ENCODE measurements at places on chromosomes 5 and 9.

GRCh38 chr5:61702784-61703183 lies 370.7 kb downstream of the ZSWIM6 start:
- DNase-seq = no peak

DNA sequence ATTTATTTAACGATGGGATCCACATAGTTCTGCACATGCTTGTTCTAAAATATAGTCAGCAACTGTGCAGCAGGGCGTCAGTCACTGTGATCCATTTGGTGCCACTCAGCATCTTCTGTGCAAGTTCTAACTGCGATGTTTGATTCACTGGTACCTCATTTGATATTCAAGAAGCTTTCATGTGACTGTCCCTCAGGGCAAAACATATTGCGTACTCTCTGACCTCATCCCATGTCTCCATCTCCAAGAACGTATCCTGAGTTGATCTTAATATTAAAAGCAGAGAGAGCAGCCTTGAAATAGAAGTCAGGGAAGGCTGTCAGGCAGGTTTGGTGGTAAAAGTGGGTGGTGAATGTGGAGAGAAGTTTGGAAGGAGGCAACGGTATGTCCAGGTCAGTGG lies 116.5 kb upstream of the ATP10B start:
- DNase-seq = no peak

DNA sequence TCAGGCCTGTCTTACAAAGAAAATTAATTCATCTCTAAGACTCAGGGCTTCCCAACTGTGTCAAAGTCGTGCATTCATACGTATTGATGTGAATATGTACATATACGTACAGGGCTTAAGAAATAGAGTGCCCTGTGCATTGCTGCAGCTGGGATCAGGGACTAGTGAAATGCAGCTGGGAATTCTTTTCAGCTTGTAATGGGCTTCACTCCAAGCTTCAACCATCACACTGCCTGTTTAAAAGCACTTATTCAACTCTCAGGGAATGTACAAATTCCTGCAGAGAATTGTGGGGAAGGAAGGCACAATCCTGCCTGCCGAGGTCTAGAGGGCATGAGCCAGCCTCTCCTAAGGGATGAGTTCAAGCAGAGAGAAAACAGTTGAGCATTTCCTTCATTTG lies 59.6 kb upstream of the MAN2A1 start:
- DNase-seq = no peak

DNA sequence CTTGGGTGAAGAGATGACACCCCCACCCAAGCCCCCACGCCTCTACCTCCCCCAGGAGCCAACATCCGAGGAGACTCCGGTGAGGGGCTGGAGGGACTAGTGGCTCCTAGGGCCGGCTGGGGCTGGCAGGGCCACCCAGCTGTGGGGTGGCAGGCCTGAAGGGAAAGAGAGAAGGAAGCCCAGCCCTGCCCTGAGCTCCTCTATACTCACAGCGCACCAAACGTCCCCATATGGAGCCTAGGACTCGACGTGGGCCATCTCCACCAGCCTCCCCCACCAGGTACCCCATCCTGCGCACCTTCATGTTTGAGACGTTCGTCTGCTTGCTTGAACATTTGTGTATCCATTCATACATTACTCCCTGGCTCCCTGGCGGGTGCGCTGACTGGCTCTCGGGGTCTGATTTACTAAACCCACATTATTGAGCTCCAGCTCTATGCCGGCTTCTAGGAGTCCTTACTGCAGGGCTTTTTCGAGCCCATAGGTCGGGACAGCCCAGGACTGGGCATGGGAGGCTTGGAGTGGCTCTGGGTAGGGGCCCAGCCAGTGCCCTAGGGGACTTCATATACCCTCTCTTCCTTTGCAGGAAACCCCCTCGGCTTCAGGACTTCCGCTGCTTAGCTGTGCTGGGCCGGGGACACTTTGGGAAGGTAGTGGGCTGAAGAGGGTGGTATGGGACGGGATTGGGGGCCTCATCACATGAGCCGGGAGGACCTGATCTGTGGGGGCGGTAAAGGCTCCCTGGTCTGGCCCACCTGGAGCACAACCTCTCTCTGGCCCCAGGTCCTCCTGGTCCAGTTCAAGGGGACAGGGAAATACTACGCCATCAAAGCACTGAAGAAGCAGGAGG lies 9.1 kb downstream of the ZDHHC12 start:
- no peak for DNase-seq

DNA sequence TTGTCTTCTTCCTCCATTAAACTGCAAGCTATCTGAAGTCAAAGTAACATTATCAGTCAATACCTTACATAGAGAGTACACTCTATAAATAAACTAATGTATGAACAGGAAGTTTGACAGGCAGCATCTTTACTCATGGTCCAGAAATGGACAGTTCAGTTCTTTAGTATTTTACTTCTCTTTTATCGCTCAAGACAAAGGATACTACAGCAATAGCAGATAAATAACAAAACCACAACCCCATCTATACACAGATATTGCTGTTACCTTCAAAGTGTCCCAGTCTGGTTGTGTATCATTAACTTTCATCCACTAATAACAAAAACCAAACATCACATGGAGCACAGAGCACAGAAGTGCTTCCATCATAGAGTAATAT lies 46.4 kb downstream of the SEMA5A start:
- no peak for DNase-seq

GRCh38 chr5:132354381-132355139 lies 14.9 kb upstream of the SLC22A5 start:
- DNase-seq = no peak

DNA sequence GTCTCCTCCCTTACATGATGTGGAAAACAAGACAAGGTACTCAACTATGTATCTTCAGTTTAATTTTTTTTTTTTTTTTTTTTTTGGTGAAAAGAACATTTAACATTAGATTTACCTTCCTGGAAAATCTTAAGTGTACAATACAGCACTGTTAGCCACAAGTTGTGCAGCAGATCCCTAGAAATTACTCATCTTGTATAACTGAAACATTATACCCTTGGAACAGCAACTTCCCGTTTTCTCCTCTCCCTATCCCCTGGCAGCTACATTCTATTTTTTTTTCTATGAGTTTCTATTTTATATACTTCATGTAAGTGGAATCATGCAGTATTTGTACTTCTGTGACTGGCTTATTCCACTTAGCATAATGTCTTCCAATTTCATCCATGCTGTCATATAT lies 421.9 kb upstream of the FTMT start:
- no peak for DNase-seq

DNA sequence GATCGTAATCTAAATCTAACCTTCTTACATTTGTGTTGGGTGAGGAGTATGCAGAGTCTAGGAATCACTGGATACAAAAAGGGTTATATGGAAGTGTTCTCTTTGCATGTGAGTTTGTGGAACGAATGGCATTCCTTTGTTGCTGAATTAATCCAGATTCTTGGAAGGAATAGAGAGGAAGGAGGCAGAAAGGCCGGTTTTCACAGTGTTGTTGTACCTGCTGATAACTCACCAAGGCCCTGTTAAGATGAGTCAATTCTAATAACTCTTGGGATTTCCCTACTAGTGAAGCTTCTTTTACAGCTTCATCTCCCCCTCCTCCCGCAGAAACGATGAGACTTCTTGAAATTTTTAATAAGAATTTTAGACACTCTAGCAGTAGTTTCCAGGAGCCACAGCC lies 84.0 kb downstream of the ZSWIM6 start:
- DNase-seq = no peak

DNA sequence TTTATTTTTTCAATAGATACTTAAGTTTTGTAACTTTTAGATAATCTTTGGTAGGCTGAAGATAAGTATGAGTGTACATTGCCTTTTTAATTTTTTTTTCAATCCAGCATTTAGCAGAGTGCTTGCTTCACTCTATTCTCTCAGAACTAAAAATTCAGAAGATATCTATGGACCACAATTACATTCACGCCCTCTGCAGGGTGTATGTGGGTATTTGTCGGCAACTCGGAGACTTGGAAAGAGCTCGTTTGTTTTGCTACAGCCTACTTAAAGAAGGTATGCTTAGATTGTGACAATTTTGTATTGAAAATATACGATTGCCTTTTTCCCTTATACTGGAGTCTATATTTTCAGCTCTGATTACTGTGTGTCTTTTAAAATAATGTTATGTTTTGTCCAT lies 43.8 kb downstream of the ICE1 start:
- no peak for DNase-seq

DNA sequence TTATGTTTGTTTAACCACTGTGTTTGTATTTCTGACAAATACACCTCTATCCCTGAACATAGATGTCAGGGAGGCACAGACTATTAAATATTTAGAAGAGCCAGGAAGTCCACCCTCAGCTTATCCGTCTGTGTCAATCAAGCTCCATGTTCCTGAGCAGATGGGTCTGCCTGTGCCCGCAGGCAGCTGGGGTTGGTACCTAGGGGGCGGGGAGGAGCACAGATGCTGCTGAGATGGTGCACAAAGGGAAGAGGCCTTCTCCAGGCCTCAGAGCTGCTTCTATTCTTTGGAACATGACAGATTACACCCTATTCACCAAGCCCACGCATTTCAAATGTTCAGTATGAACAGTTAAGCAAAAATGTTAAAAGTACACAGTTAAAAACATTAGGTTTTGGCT lies 142.1 kb downstream of the EPB41L4A start:
- no peak for DNase-seq

DNA sequence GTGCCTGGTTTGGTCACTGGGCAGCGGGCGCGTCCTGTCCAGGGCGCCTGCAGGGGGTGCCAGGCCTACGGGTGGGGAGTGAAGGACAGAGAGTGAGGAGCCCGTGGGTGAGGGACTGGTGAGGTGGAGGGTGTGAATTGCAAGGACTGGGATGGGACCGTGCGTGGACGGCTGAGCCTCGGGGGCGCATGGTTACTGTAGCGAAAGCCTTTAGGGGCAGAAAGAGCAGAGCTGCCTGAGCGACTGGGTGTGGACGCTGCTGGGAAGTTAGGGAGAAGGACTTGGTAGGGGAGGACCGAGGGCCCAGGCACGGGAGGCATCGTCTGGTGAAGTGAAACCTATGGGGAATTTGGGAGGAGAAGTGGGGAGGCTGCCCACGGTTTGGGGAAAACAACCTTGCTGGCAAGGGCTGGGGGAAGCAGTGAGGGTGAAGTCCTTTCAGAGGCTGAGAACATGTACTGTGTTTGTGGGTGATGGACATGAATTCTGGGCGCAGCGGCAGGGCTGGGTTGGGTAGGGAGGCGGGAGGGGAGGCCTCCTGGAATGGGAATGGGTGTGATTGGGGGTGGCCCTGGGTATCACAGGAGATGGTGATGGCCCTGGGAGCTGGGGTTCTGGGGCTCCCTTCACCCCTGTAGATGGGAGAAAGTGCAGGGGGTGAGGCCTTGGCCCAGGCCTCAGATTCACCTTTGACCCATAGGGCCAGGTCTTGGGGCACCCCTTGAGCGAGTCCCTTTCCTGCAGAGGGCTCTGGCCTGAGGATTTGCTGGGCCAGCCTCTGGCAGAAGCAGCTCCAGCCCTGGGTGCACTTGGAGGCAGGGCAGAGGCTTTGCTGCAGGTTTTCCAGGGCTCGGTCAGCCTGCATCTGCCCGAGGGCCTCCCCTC lies 1.7 kb upstream of the TOR4A start:
- no peak for DNase-seq

DNA sequence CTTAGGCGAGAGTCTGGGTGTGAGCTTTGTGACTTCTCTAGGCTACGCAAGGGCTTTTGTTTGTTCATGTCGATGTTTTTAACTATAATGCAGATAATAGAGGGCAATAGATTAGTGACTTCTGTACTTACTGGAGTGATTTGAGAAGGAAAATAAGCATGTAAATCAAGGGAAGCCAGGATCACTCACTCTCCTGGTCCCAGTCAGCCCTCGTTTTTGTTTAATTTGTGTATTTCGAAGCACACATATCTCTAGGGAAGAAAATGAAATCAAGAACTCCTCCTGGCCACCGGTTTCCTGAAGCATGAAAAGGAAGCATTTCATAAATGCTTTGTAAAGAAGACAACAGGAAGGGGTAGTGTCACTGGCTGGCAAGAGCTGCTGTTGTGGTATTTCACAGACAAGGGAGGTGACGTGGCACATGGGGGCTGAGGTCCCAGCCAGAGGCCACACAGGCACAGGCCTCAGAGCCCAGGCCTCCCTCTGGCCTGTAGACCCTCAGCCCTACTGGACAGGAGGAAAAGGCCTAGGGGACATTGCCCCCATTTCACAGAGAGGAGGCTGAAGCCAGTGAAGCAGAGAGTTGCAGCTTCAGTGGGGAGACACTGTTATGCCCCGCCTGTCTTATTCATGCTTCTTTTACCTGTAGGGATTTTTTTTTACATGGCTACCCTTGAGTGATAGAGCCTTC lies 34.1 kb downstream of the IRF1 start:
- no peak for DNase-seq

GRCh38 chr5:154813158-154813557 lies 37.2 kb downstream of the FAXDC2 start:
- no peak for DNase-seq

- DNase-seq = no peak
These were observed 15.5 kb downstream of the ATOX1 start for GRCh38 chr5:151742870-151743294.

- no peak for DNase-seq
These were observed 77.7 kb downstream of the ZNF354C start for GRCh38 chr5:179137643-179138567.

GRCh38 chr5:144812763-144813162 lies 642.1 kb downstream of the KCTD16 start:
- DNase-seq = no peak

DNA sequence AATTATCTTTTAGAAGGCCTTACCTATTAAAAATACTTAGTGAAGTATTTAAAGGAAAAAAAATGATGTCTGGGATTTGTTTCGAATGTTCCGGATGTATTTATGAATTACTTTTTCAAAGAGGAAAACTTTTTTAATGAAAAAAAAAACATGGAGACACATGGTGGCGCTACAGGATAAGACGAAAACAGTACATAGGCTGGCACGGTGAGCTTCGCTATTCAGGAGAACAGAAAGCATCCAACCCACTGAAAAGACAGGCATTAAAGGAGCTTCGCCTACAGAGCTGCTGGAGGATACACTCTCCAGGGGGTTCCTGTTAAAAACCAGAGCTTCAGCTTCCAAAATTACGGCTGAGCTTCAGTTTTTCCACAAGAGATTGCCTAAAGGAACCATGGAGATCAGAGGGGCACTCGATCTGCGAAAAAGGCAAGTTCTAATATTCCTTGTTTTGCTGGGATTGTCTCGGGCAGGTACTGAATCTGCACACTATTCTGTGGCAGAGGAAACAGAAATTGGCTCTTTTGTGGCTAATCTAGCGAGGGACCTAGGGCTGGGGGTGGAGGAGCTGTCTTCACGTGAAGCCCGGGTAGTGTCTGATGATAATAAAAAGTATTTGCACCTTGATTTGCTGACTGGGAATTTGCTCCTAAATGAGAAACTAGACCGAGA lies at the start of gene PCDHB14:
Gene PCDHB14, plus strand, starts transcription at position 232 of the 672 bp plus-strand sequence. Its CDS starts 163 bp downstream, at position 395.
- DNase-seq = no peak

- DNase-seq = no peak
These were observed 59.9 kb upstream of the ALDH1B1 start for GRCh38 chr9:38332625-38333024.

DNA sequence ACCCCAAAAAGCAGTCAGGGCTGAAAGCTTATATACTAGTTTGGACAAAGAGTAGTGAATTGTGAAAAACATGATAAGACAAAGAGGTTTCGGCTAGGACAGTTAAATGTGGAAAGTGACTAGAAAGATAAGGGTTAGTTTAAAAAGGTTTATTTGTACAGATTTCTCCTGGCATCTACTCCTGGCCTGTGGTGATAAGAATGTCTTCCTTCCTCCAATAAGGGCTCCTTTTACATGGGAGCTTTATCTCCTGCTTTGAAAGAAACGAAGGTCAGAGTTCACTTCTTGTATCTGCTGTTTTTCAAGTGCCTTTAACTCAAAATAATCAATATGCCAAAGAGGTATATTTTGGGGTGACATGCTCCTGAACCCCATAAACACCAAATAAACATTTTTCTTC lies 776.1 kb upstream of the COX7C start:
- no peak for DNase-seq

Data from activated CD8-positive, alpha-beta memory T cell treated with anti-CD3 and anti-CD28 coated beads for 48 hours (primary cell).